ENCODE measurements at places on chromosomes 11 and 22.

- DNase-seq, result no peak
Measured at GRCh38 chr22:17631076-17631565, 2.6 kb upstream of the ATP6V1E1 start.

GRCh38 chr11:72040491-72041363 is 39.6 kb downstream of the NUMA1 start:
- DNase-seq, result peak; percentile 92

DNA sequence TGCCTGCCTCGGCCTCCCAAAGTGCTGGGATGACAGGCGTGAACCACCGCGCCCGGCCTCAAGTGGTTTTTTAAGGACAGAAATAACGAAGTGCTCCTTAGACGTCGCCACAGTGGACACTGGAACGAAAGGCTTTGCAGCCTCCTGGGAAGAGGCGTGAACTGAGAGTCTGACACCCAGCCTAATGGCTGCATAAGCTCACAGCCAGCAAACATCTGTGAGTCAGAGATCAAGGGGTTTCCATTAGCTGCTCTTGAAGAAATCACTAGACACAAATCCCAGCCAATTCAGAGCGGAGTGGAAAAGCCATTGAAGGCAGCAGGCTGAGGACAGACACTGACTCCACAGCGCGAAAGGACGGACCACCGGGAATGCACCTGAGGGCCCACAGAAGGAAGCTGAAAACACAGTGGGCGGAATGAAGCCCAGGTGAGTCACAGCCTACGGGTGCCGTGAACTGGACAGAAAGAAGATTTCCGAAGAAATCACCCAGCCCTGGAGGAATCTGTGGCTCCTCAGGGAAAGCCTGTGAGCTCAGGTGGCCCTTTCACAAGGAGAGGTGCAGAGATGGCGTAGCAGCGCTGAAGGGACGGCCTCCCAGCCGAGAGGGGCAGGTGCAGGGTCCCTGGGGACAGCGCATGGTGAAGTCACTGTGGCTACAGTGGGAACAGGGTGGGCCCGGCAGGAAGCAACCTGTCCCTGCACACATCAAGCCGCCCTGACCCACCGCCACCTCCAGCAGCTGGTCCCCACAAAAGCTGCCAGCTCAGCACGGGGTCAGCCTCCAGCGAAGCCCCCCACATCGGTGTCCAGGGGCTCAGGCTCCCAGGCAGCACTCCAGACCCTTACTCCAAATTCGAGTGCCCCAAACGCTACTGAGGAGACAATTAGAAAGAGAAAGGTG is 11.6 kb downstream of the LMNTD2 start:
- DNase-seq, result no peak

DNA sequence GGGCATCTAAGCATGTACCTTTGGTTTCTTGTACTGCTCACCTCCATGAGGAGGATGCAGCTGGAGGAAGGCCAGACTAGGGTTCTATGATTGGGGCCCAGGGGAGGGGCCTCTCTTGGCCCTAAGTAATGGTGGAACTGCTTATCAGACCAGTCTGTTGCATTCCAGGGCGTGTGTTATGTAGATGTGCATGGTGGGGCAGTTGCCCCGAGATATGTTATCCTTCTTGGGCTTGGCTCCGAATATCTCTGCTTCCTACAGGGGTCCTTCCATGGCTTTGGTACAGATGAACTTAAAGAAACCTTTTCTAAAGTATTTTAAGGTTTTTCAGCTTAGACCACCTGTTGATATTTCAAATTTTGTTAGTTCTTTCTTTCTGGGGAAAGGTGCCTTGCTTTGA is 126.0 kb downstream of the SWAP70 start:
- DNase-seq, result peak; percentile 92

- DNase-seq, result no peak
Measured at GRCh38 chr11:33269822-33270221, 12.6 kb downstream of the HIPK3 start.

GRCh38 chr22:19806213-19807160 is 45.9 kb downstream of the TBX1 start:
- DNase-seq, result peak; percentile 41

GRCh38 chr11:45383224-45383623 is 97.1 kb upstream of the SYT13 start:
- peak; percentile 44 for DNase-seq

DNA sequence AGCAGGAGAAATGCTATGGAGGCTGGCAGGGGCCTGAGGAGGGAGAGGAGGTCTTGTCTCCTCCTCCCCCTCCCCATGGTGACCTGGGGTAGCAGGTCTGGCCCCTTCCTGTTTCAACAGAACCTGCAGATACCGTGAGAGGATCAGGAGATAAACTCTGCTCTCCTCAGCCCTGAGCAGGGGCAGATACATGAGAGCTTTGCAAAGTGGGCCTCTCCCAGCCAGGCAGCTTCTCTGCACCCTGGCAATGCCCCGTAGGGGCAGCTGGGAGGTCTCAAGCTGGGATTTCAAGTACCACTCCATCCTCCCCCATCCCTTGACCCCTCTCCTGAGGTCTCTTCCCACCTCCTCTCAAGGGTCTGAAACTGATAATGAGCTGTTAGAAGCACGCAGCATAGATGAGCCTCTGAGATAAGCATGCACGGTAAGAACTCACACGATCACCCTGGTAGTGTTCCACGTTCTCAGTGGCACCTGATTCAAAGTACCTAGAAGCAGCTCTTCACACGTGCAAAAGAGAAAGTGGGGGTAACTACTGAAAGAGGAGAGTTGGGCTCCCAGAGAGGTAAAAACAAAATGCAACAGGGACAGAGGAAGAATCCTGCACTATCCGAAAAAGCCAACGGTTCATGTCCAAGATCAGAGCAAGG is 4.9 kb upstream of the CCDC86 start:
- no peak for DNase-seq

GRCh38 chr11:19595840-19596751 is 116.5 kb upstream of the NAV2 start:
- no peak for DNase-seq

DNA sequence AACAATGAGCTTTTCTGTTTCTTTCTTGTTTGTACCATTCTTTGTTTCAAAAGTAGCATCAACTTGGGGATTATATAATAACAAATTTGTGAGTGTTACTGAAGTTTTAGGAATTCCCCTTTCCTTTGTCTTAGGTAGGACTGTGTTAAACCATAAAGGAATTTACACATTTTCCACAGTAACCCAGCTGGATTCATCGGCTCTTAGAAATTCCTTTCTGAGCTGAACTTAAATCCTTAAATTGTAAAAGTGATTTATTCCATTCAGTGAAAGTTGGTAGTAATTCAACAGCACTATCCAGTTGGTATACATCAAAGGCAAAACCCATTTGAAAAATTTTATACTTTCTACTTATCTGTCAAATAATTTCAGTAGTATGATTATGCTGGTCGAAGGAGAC is 11.8 kb downstream of the EMSY start:
- DNase-seq, result no peak

- DNase-seq, result no peak
Measured at GRCh38 chr11:4065086-4065485, 29.5 kb upstream of the RRM1 start.

DNA sequence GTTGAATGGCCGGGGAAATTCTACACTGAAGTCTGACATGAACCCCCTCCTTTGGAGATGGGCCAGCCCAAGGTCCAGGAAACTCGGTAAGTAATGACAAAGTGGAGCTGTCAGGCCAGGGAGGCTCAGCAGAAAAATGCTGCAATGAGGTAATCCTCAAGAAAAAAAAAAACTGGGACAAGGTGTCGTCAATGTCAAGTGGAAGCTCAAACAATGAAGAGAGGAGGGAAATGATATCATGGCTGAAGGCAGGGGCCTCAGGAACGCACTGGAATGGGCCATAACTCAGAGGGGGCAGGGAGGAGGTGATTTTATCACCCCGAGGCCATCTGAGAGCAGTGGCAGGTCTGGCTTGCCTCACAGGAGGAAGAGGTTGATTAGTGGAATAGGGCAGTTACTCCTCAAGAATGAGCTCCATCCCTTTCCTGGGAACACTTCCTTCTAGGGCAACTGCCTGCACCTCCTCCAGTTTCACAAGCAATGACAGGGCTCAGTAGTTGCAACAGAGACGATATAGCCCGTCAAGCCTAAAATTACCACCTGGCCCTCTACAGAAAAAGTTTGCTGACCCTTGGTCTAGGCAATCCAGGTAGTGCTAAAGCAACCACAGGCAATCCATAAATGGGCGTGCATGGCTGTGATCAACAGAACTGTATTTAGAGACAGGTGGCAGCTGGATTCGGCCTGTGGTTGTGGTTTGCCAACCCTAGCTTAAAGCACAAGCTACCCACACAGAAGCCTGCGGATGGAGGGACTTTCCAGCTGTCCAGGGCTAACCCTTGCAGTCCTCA is 65.2 kb downstream of the FBXO7 start:
- DNase-seq, result peak; percentile 52

DNA sequence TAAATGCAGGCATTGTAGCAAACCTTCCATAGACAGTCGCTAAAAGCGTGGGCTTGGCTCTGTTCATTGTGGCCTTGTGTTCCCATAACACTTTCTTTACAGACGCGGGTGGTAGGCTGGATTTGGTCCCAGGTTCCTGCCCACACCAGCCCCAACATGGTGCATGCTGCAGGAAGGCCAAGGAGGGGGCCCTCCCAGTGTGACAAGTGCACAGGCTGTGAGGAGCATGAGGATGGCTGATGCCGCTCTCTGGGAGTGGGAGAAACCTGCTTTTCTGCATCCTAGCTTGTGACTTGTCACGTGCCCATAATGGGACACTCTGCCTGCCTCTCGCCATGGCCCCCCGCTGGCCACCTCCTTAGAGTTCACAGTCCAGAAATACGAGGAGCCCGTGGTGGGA is 161.8 kb upstream of the B3GAT1 start:
- no peak for DNase-seq

- DNase-seq, result peak; percentile 19
Measured at GRCh38 chr11:82889133-82890001, 10.9 kb downstream of the PRCP start.

DNA sequence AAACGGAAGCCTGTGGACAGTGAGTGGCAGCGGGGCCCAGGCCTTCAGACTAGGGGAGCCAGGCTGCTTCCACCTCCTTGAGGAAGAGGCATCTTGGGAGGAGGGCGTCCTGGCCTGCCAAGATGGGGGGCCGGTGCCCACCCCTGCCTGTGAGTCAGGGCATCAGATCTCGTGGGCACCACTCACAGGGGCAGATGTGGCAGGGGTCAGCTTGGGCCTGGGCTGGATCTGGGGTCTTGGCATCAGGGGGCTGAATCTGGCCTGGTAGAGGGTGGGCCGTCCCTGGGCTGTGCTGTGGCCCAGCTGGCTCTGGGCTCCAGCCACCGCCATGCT is 24.1 kb upstream of the TH start:
- no peak for DNase-seq

DNA sequence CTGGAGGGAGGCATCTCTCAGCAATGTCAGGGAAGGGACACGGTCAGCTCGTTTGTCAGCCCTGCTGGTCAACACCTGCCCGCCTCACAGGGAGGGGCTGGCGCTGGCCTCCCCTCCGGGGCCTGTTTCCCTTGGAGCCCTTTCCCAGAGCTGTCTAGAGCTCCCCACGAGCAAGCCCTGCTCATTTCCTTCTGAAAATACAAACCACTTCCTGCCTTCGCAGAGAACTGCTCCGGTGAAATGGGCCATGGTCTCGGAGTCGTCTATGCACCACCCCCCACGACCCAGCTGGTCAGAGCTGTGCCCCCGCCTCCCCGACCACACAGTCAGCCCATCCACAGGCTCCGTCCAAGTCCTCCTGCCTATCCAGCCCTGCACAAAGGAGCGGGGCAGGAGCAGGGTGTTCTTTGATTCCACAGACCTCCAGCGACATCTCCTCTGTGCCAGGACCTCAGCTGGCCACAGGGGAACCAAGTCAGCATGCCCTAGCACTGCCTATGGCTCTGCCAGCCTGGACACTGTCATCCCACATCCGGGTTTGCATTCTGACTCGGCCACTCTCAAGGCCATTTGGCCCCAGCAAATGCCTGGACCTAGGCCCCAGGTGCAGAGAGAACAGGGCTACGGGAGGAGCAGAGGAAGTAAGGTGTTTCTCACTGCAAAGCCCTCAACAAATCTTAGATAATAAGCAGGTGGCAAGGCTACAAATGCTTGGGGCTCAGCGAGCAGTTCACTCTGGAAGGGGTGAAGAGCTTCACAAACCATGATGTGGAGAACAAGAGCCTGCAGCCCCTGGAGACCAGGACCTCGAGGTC is 82.1 kb upstream of the WNT11 start:
- DNase-seq, result no peak

GRCh38 chr11:36296884-36297543 is 926 bp downstream of the PRR5L start:
- DNase-seq, result peak; percentile 53

DNA sequence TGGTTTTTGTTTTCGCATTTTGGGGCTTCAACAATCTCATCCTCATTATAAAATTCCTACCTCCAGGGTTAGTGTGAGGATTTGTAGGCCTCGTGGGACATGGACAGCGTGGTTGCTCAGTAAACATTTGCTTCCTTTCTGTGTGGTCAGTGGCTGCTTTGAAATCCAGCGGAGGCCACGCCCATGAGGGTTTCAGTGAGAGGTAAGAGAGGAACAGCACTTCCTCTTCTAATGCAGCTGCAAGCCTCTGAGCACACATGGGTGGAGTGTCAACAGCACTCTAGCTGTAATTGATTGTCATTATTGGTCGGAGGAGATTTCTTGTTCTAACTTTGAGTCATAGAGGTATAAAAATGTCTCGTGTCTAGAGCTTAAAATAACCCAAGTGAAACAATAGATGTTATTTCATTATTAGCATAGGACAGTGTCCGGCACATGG is 6.0 kb upstream of the ARHGAP42 start:
- peak; percentile 83 for DNase-seq

DNA sequence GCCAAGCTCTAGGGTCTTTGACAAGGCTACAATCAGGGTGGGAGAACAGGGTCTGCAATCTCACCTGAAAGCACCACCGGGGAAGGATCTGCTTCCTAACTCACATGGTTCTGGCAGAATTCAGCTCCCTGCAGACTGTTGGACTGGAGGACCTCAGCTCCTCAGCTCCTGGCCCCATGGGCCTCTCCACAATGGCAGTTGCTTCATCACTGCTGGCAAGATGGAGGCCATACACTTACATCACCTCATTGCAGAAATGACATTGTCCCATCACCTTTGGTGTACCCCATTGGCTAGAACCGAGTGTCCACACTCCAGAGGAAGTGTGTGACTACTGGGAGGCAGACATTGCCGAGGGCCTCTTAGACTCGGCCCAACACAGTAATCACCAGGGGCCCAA is 20.9 kb upstream of the MPPED1 start:
- DNase-seq, result no peak

DNA sequence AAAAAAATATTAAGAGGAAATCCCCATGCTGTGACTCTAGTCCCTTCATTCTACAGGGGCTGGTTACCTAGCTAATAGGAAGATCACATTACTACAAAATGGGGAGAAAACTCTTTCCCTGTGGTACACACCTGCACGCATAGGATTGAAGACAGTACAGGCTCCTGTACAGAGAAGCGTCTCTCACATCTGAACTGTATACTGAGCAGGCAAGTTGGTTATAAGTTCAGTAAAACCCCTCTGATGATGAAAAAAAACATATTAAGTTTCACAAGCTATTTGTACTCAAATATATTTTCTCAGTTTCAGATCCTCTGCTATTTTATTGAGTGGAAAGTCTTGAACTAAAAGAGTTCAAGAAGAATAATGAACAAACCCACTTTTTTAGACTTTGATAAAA is 156.9 kb upstream of the HSD17B12 start:
- no peak for DNase-seq

GRCh38 chr11:125542709-125543108 is 26.6 kb upstream of the EI24 start:
- DNase-seq, result no peak

- no peak for DNase-seq
Measured at GRCh38 chr11:73413256-73413655, 37.1 kb downstream of the RELT start.

Data from hematopoietic multipotent progenitor cell treated with erythropoietin and hydrocortisone succinate and interleukin-3 and kit ligand, for 6 days (in vitro differentiated cells).